ENCODE measurements at places on chromosomes 4 and X.

- H3K36me3 ChIP-seq: peaks cover 2% of the 10 kb centered on the region
- H3K4me3 ChIP-seq: no peak overlapping the region
- no peak overlapping the region for H3K27ac ChIP-seq
These were observed 28.7 kb downstream of the PDLIM5 start for GRCh38 chr4:94480362-94480951.

- no peaks in the 10 kb centered on the region for H3K36me3 ChIP-seq
- no peak within 1 kb of the TSS for H3K27ac ChIP-seq
- H3K4me1 ChIP-seq: peaks cover 18% of the 10 kb centered on the region
- no peak within 1 kb of the TSS for H3K4me3 ChIP-seq
- H3K27me3 ChIP-seq: no peaks in the 10 kb centered on the region
- peak; percentile 38 for DNase-seq
These were observed at the start of gene DACH2 for GRCh38 chrX:86148024-86148511. TSS of gene DACH2 (plus strand) at chrX:86148451.

GRCh38 chr4:14967982-14968381 is 34.3 kb upstream of the CPEB2 start:
- no peaks in the 10 kb centered on the region for H3K4me1 ChIP-seq
- no peaks in the 10 kb centered on the region for H3K36me3 ChIP-seq
- DNase-seq: no peak
- no peak overlapping the region for H3K27ac ChIP-seq
- no peak overlapping the region for H3K4me3 ChIP-seq

DNA sequence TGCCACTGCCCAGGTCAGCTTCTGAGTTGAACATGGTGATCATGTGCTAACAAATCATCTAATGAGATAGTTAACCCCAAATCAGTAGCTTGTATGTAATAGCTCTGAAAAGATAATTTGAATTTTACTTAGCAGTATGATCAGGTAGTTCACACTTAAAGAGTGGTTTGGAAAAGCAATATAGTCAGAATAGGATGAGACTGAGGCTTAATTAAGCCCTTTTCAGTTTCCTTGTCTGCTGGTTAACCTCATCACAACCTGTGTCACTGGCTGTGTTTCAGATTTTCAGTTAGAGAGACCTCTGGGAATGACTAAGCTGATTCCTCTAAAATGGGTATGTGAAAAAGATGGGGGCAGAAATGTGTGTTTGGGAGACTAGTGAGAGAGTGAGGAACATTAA is 38.1 kb downstream of the GPR174 start:
- H3K4me3 ChIP-seq: no peak overlapping the region
- no peaks in the 10 kb centered on the region for H3K36me3 ChIP-seq
- H3K4me1 ChIP-seq: peaks cover 10% of the 10 kb centered on the region
- DNase-seq: no peak
- H3K27ac ChIP-seq: no peak overlapping the region

- peak overlapping the region; percentile 90 for H3K4me3 ChIP-seq
- peaks cover 25% of the 10 kb centered on the region for H3K4me1 ChIP-seq
- peak overlapping the region; percentile 95 for H3K27ac ChIP-seq
- no peak for DNase-seq
- peaks cover 8% of the 10 kb centered on the region for H3K36me3 ChIP-seq
- H3K27me3 ChIP-seq: no peaks in the 10 kb centered on the region
These were observed 742 bp upstream of the TAF1 start for GRCh38 chrX:71365356-71365874.

DNA sequence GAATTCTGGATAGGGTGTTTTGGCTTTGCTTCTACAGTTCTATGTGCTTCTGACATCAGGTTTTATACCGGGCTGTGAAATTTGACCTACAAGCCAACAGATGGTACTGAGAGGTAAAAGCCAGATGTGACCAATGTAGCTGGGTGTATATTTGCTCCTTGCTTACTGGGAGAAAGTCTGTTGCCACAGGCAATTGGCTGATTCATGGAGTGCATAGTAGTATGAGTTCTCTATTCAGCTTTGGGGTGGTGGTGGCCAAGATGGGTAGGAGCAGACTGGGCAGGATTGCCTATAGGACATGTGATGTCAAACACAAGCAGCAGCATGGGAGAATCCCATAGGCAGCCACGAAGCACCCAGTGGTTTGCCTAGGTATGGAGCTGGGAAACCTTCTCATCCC is 1827.0 kb downstream of the C4orf33 start:
- H3K4me1 ChIP-seq: no peaks in the 10 kb centered on the region
- no peaks in the 10 kb centered on the region for H3K36me3 ChIP-seq
- H3K4me3 ChIP-seq: no peak overlapping the region
- DNase-seq: no peak
- no peak overlapping the region for H3K27ac ChIP-seq

GRCh38 chrX:136691028-136691809 is 43.3 kb downstream of the CD40LG start:
- peaks cover 46% of the 10 kb centered on the region for H3K4me1 ChIP-seq
- no peak overlapping the region for H3K4me3 ChIP-seq
- no peaks in the 10 kb centered on the region for H3K27me3 ChIP-seq
- peak overlapping the region; percentile 73 for H3K27ac ChIP-seq
- H3K36me3 ChIP-seq: peaks cover 7% of the 10 kb centered on the region

DNA sequence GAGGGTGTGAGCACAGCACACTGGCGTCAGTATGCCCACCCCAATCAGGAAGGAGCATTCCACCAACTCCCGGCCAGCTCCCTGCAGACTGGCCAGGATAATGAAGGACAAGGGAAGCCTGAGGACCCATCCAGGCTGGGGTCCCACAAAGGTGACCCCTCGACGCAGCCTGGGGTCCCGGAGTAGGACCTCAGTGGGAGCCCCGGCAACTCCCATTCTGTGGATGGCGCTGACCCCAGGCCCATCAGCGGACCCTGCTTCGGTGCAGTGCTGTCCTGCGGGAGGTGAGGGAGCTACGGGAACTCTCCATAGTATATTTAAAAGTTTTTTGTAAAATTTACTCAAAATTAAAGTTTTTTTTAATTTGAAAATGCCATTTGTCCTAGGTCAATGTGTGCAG is 137.7 kb upstream of the NKX1-1 start:
- H3K27ac ChIP-seq: no peak overlapping the region
- H3K4me1 ChIP-seq: peaks cover 7% of the 10 kb centered on the region
- no peaks in the 10 kb centered on the region for H3K36me3 ChIP-seq
- H3K27me3 ChIP-seq: no peaks in the 10 kb centered on the region

- peak; percentile 30 for DNase-seq
- H3K27ac ChIP-seq: no peak overlapping the region
- H3K36me3 ChIP-seq: no peaks in the 10 kb centered on the region
- peaks cover 31% of the 10 kb centered on the region for H3K4me1 ChIP-seq
These were observed 716 bp downstream of the KIT start for GRCh38 chr4:54658252-54659093.

- no peak overlapping the region for H3K27ac ChIP-seq
- no peaks in the 10 kb centered on the region for H3K36me3 ChIP-seq
- no peak overlapping the region for H3K4me3 ChIP-seq
These were observed 55.4 kb upstream of the TLR3 start for GRCh38 chr4:186013419-186014186.

- H3K27ac ChIP-seq: no peak overlapping the region
- no peaks in the 10 kb centered on the region for H3K27me3 ChIP-seq
- no peak overlapping the region for H3K4me3 ChIP-seq
- H3K36me3 ChIP-seq: peaks cover 16% of the 10 kb centered on the region
- H3K4me1 ChIP-seq: no peaks in the 10 kb centered on the region
- DNase-seq: no peak
These were observed 82.4 kb downstream of the RAP1GDS1 start for GRCh38 chr4:98343626-98344025.

DNA sequence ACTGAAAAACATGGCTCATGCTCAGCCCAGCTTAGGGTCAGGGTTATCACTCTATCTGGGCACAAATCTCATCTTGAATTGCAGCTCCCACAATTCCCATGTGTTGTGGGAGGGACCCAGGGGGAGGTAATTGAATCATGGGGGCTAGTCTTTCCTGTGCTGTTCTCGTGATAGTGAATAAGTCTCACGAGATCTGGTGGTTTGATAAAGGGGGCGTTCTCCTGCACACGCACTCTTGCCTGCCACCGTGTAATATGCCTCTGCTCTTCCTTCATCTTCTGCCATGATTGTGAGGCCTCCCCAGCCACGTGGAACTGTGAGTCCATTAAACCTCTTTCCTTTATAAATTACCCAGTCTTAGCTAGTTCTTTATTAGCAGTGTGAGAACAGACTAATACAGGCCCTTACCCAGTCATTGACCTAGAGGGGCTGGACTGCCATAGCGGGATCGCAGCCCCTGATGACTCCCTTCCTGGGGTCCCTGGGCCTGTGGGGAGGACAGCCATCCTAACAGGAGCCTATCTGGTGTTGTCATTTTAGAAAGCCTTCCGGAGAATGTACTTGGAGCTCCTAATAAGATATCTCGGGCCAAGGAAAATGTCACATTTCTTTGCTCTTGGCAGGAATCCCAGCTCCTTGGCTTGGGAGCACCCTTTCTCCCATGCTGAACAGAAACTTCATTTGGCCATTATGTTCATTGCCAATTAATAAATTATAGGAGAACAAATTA is 112.6 kb downstream of the PHKA2 start:
- DNase-seq: no peak
- no peaks in the 10 kb centered on the region for H3K27me3 ChIP-seq
- no peaks in the 10 kb centered on the region for H3K36me3 ChIP-seq
- H3K27ac ChIP-seq: no peak overlapping the region
- no peak overlapping the region for H3K4me3 ChIP-seq
- no peaks in the 10 kb centered on the region for H3K4me1 ChIP-seq

- H3K27me3 ChIP-seq: no peaks in the 10 kb centered on the region
- H3K27ac ChIP-seq: peak overlapping the region; percentile 56
- DNase-seq: no peak
- peak overlapping the region; percentile 52 for H3K4me3 ChIP-seq
- H3K36me3 ChIP-seq: no peaks in the 10 kb centered on the region
- H3K4me1 ChIP-seq: peaks cover 9% of the 10 kb centered on the region
These were observed 150.6 kb upstream of the SLC4A4 start for GRCh38 chr4:71188156-71188640.

- no peak overlapping the region for H3K27ac ChIP-seq
- H3K36me3 ChIP-seq: no peaks in the 10 kb centered on the region
- no peak overlapping the region for H3K4me3 ChIP-seq
- no peaks in the 10 kb centered on the region for H3K4me1 ChIP-seq
- no peak for DNase-seq
These were observed 87.4 kb upstream of the GK2 start for GRCh38 chr4:79495447-79495846.

DNA sequence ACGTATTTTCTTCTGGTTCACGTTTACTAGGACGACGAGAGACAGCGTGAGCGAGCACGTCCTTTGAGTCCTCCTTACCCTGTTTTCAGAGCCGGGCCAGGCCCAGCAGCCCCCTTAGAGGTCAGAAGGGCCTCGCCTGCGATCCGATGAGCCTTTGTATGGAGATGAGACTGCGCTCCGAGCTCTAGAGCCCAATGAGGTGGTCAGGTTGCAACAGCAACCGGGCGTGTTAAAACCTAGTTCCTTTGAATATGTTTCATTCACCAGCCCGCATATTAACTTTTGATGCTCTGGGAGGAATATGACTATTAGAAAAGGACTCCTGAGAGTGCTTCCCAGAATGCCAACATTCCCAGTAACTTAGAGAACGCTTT is 55.6 kb upstream of the TADA2B start:
- peak overlapping the region; percentile 20 for H3K27ac ChIP-seq
- H3K27me3 ChIP-seq: no peaks in the 10 kb centered on the region
- no peak for DNase-seq
- peak overlapping the region; percentile 46 for H3K4me3 ChIP-seq
- no peaks in the 10 kb centered on the region for H3K36me3 ChIP-seq
- H3K4me1 ChIP-seq: peaks cover 39% of the 10 kb centered on the region

GRCh38 chr4:184647266-184648053 is 1.8 kb downstream of the CASP3 start:
- H3K36me3 ChIP-seq: peaks cover 12% of the 10 kb centered on the region
- DNase-seq: no peak
- peak overlapping the region; percentile 88 for H3K27ac ChIP-seq
- H3K4me3 ChIP-seq: peak overlapping the region; percentile 85

DNA sequence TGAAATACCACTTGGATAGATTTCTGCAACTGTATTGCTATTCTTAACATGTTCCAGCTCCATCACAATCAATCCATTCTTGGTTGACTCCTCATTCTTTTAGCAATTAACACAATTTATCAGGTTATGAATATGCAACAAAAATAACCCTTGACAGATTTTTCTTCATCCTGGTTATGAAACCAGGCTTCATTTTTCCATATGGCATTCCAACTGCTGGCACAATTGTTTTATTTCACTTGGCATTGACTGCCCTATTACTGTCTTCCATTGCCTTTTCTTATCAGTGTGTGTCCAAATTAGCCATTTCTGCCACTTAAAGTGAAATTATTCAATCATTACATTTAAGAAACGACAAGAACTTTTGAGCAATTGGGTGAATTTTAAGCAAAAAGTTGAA is 388.8 kb upstream of the EPHA5 start:
- DNase-seq: no peak
- no peaks in the 10 kb centered on the region for H3K4me1 ChIP-seq
- no peak overlapping the region for H3K27ac ChIP-seq
- H3K4me3 ChIP-seq: no peak overlapping the region

GRCh38 chr4:43348591-43348990 is 456.1 kb downstream of the GRXCR1 start:
- no peak overlapping the region for H3K4me3 ChIP-seq
- H3K4me1 ChIP-seq: no peaks in the 10 kb centered on the region
- H3K36me3 ChIP-seq: no peaks in the 10 kb centered on the region

GRCh38 chr4:138864961-138865720 is 150.4 kb upstream of the NOCT start:
- no peak overlapping the region for H3K27ac ChIP-seq
- no peaks in the 10 kb centered on the region for H3K36me3 ChIP-seq
- no peaks in the 10 kb centered on the region for H3K4me1 ChIP-seq

DNA sequence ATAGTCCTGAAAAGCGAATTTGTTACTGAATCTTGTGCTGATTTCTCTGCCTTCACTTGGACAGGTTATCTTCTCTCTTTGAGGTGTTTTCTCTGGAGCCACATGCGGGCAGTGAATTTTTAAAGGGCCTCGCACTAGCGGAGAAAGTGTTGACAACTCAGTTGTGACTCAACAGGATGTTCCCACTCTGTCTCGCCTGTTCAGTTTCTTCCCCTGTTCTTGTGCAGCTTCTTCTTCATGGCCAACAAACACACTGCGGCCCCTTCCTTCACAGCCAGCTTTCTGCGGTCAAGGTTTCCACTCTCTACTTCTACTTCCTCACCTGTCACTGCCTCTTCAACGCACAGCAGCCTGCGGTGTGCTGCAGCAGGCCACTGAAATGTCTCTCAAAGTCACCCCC is 1.1 kb upstream of the SHROOM4 start:
- H3K36me3 ChIP-seq: no peaks in the 10 kb centered on the region
- no peak overlapping the region for H3K27ac ChIP-seq
- H3K4me3 ChIP-seq: no peak overlapping the region
- DNase-seq: no peak
- H3K27me3 ChIP-seq: no peaks in the 10 kb centered on the region
- H3K4me1 ChIP-seq: peaks cover 13% of the 10 kb centered on the region

DNA sequence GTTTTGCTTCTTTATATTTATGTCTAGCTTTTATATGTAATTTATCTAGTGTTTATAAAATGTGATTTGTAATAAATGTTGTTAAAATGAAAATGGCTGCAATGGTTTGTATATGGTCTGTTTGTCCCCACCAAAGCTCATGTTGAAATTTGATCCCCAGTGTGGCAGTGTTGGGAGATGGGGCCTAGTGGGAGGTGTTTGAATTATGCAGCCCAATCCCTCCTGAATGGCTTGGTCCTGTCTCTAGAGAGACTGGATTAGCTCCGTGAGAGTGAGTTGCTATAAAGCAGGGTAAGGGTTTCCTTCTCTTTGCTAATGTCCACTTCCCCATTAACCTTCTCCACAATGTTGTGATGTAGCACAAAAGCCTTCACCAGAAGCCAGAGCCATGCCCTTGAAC is 30.0 kb upstream of the JADE3 start:
- no peak for DNase-seq
- no peaks in the 10 kb centered on the region for H3K27me3 ChIP-seq
- H3K4me3 ChIP-seq: no peak overlapping the region
- no peaks in the 10 kb centered on the region for H3K36me3 ChIP-seq

All from natural killer cell (primary cell).